Eye (tissue), 1 donor: ENCODE measurements at places on chromosomes 16 and 17.

DNA sequence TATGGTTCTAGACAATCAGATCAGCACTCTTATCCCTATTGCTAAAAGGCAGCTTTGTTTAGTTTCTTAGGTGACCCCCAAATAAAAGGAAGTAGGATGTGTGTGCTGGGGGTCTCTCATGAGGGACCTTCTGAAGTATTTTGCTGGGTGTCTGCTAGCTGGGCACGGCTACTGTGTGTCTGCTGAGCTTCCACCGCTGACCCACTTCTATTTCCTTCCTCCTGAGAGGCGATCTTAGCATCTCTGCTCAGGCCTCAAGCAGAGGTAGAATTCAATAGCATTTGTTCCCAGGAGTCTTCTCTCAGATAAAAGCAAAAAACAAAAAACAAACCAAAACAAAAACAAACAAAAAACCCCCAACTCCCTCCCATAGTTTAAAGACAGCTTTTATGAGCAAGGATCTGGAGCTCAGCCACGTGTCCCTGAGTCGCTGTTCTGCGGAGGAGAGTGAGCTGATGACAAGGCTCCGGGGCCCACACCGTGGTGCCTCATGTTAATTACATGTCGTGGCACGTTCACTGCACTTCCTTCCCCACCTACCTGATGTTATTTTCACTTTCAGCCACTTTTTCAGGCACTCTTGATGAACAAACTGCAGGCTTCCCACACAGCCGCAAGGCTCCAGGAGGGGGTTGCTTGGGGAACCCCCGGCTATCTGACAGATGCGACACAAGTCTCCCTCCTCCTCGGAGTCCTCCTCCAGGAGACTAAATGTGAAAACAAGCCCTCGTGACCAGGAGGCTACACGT is 83.5 kb downstream of the MARCHF10 start:
- DNase-seq, result no peak

DNA sequence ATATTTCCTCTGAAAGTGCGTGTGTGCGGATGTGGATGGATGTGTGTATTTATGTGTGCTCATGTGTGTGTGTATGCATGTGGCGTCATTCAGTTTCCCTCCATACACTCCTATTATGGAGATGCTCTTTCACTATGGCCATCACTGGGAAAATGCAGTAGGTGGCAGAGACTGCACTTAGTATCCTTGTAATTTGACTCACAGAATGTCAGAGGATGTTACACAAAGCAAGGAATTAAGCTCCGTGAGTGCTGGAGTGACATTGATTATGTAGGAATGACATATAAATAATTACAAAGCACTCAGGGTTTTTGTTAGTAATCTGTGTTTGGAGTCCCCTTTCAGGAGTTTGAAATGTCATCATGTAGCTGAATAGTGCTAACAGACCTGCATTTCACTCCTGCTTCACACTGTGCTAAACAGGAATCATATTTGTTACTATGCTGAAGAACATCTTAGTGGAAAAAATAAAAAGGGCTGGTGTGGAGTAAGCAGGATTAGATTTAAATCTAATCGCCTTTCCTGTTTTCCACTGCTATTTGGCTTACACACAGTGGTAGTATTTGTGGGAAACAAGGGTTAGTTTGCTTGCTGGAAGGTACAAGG is 59.6 kb downstream of the HS3ST4 start:
- DNase-seq, result peak; percentile 47

GRCh38 chr16:66212428-66212827 is 154.1 kb upstream of the CDH5 start:
- no peak for DNase-seq

DNA sequence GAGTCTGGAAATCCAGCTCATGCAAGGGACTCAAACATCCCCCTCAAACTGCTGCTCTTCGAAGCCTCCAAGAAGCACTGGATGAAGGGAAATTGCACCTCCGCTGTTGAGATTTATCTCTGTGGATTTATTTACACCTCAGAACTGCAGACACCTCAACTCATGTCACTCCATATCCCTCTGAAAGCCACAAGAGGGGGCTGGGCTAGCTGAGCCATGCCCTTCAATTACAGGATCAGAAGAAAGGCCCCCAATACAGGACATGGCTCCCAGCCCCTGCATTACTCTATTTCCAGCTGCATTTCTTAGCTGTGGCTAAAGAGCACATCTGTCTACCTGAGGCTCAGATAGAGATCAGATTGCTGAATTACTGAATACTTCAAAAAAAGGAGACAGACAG is 103.1 kb upstream of the DYNLRB2 start:
- DNase-seq, result no peak

DNA sequence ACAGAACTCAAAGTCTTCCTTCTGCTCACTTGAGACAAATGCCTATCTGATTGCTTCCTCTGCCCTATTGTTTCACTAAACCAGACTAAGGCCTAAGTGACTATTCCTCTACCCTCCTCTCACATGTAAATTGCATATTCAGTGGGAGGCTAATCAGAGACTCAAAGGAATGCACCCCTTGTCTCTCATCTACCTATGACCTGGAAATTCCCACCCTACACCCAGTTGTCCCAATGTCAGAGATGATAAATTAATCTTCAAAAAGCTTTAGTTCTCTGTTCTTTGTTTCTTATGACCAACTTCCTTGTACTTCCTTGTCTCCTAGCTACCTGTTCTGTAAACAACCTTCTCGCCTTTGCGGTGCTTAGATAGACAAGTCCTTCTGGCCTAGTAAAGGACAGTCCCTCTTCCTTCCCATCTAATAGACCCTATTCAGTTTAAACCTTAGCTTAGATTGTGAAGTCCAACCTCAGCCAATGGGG is 76.0 kb downstream of the EMP2 start:
- no peak for DNase-seq

DNA sequence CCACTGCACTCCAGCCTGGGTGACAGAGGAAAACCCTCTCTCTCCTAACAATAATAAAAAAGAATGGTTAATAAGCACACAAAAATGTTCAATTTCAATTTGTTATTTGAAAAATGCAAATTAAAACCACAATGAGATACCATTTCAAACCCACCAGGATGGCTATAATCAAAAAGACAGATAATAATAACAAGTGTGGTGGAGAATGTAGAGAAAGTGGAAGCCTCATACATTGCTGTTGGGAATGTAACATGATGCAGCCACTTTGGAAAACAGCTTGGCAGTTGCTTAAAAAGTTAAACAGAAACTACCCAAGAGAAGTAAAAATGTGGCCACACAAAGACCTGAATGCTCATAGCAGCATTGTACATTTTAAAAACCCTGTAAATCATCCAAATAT is 51.8 kb upstream of the MAP3K14 start:
- DNase-seq, result no peak
